ENCODE measurements at places on chromosomes 1 and 21.

DNA sequence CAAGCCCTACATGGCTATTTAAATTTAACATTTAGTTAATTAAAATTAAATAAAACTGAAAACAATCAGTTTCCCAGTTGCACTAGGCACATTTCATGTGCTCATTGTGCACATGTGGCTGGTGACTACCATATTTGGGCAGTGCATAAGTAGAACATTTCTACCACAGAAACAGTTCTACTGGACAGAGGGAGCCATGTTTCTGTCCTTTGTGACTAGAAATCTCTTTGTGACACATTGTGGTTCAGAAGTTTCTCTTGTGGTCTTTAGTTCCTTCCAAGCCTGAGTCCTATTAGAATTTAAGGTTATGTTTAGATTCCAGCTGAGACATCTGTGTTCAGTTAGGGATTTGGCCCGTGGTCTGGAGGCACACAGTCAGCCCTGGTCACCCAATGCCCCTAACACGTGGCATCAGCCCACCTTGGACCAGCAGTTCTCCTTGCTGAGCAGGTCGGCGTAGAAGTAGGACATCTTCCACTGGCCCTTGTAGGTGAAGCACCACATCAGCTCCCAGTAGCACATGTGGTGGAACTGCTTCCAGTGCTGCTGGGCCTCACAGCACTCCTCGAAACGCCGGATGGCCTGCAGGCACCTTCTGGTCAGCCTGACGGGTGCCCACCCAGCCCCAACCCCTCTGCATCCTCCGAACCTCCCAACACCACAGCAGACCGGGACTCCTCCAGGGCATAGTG, 29.1 kb downstream of the TTC39A start:
- no peak for DNase-seq

GRCh38 chr1:198113342-198113750, 43.5 kb upstream of the NEK7 start:
- no peak for DNase-seq

GRCh38 chr1:168264296-168264695, 16.4 kb upstream of the TBX19 start:
- DNase-seq, result no peak

DNA sequence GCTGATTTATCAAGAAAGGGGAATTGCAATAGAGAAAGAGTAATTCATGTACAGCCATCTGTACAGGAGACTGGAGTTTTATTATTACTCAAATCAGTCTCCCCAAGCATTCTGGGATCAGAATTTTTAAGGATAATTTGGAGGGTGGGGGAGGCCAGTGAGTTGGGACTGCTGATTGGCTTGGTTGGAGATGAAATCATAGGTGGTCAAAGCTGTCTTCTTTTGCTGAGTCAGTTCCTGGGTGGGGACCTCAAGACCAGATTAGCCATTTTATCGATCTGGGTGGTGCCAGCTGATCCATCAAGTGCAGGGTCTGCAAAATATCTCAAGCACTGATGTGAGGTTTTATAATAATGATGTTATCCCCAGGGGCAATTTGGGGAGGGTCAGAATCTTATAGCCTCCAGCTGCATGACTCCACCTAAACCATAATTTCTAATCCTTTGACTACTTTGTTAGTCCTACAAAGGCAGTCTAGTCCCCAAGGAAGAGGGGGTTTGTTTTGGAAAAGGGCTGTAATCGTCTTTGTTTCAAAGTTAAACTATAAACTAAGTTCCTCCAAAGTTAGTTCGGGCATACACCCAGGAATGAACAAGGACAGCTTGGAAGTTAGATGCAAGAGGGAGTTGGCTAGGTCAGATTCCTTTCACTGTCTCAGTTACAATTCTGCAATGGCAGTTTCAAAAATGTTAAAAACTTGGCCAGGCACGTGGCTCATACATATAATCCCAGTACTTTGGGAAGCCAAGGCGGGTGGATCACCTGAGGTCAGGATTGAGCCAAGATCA, 16.9 kb upstream of the RAB3B start:
- no peak for DNase-seq

DNA sequence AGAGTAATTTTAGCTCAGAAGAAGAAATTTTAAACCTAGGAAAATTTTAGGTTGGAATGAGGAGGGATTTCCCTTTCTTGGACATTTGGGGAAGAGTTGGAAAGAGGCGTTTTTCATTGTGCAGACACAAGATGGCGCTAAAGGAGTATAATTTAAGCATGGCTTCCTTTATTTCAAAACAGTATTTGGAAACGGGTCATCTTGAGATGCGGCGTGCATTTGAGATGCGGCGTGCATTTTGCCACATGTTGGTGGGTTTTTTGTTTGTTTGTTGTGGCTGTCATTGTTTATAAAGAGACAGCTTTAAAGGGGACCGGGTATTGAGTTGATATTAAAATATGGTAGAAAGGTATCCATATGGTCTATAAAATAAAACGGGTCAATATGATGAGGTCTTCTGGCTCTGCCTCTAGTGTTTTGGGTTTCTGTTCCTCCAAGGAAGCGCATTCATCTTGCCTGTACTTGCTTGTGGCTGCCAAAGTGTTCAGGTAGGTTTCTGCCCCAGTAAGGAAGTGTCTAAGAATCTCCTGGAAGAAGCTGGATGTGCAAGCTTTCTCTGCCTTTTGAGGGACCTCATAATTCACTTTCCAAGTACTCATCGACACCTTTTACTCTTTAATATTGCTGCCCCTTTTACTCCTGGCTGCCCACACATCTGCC, 210.3 kb downstream of the SLC35F3 start:
- peak; percentile 4 for DNase-seq

DNA sequence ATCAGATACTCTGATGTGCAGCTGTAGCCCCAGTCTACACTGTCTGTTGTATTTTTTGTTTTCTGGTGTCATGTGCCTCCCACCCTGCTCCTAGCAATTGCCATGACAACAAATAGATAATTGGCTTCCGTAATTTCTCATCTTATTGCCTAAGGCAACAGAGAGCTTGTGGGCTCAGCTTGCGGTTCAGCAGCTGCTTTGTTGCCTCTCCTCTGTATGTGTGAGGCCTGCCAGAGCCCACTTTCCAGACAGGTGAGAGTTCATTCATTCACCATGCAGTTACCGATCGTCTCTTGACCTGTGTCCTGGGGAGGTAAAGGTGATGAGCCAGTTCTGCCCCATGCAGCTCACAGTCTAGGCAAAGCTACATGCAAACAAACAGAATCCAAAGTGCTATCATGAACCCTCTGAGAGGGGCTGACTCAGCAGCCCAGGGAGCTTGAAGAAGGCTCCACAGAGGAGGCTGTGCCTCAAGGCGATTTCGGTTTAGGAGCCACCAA, 11.9 kb downstream of the LGALS8 start:
- no peak for DNase-seq

GRCh38 chr21:14773777-14774345, 227.7 kb upstream of the SAMSN1 start:
- peak; percentile 49 for DNase-seq

- no peak for DNase-seq
Measured at GRCh38 chr1:184971522-184972265, 2.6 kb downstream of the NIBAN1 start.

- no peak for DNase-seq
Measured at GRCh38 chr1:3093898-3094626, 25.1 kb downstream of the PRDM16 start.

DNA sequence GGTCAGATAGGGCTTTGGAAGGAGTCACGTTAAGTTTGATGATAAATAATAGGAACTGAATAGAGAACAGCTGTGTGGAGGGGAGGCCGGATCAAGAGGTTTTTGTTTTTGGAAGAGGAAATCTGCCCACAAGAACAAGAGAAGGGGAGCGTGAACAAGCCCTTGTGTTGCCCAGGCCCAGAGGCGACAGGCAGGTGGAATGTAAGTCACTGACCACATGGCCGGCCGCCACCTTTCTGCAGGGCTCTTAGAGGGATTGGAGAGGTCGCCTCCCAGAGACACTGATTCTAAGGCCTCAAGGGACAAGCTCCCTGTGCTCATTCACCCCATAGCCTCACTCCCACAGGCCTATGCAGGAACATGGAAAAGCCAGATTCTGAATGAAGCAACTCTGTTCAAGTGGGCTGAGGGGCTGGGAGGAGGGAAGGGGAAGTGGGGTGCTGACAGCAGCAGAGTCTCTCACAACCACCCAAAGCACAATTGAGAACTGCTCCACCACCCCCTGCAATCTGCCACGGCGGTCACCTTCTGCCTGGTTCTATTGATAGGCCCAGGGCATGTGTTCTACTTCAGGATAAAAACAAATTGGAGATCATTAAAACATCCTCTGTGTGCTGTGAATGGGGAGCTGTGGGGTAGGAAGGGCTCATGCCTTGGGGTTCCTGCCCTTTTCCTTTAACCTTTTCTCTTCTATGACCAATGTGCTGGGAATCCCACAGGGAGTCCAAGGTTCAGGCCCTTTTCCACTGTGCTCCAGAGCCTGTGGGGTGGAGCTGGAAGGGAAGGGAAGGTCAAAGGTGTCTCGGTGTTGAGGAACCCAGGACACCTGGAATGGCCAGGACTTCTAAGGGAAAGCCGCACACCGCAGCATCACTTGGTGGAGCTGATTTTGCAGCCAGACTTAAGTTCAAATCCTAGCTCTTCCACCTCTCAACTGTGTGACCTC, 63.3 kb upstream of the PARP1 start:
- no peak for DNase-seq

DNA sequence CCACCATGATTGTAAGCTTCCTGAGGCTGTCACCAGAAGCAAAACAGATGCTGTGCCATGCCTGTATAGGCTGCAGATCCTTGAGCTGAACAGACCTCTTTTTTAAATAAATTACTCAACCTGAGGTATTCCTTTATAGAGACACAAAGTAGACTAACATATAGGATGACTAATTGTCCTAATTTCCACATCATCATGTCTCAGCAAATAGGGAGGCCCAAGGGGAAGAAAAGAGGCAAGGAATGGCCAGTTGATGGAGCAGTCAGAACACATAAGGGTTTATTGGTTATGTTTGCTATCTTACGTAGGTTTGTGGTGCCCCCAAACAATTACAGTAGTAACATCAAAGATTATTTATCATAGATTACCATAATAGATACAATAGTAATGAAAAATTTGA, 126.2 kb downstream of the RASAL2 start:
- DNase-seq, result no peak

- DNase-seq, result no peak
Measured at GRCh38 chr1:145918992-145919939, 749 bp upstream of the PEX11B start.

- DNase-seq, result peak; percentile 8
Measured at GRCh38 chr1:117573386-117574023, 32.3 kb upstream of the TENT5C start.

DNA sequence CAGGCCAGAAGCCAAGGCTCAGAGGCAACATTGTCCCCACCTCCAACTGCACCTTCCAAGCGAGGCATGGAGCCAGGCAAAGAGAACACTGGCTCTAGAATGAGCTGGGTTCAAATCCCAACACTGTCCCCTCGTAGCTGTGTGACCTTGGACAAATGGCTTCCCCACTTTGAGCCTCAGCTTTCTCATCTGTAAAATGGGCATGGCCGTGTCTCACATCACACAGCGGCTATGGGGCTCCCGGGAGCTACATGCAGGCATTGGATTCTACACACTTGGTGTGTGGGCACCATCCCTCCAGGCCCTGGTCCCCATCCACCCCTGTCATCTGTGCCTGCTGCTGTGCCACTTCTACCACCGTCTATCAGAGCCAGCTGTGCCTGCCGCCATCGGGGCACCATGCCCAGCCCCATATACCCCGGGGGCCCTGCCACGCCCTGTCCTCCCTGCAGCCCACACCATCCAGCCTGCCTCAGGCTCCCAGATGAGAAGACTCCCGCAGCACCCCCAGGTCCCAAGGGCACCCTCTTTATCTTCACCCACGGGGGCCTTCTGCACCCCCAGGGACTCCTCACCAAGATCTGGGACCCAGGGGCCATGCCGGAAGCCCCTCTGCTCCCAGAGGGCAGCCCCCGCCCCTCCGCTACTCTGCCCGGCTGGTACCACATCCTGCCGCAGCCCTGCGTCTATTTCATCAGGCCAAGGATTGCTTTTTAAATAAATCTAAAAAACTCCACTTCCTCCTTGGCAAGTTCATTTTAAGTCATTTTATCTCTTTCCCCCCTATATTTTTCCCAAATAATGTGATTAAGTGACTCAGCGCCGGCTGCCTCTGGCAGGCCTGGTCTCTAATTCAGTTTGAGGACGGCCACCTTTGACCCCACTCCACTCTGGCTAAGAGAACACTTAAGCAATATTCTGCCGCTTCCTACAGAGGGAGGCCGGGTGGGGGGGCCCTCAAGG, 107.8 kb upstream of the TARDBP start:
- no peak for DNase-seq

DNA sequence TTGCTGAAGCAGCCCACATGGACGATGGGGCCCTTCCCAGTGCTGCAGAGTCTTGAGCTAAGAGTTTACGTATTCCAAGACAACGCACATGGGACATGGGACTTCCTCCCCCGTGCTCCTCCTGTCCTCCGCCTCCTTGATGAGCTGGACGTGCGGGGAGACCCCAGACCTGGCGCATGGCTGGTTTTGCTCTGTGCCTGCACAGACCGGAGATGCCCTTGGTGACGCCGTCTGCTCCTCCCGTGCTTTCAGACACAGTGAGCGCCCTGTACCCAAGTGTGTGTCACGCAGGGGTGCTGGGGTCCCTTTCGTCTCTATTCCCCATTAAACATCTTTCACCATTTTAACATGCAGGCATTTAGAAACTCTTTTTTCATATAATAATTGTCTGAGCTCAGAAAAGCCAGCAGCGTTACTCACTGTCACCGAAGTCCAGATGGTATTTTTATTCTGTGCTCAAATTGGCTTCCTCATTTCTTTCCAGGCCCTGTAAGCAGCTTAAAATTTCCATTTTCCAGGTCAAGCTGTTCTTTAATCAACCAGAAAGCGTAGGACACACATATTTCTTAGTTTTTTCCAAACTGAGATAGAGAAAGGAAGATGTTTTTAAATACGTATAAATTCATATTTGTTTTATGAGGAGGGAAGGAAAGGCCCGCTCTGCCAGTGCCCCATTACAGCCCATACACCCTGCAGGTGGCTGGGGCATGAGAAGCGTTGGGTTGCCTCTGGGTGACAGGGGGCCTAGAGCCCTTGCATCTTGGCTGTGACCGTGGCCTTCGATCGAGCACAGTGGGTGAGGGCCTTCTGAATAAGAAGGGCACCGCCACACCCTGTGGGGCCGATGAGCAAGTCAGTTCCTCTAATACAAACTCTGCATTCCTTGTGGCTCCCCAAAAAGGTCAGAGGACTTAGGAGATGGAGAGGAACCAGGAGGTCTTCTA, 17.9 kb upstream of the ZBTB21 start:
- DNase-seq, result no peak

DNA sequence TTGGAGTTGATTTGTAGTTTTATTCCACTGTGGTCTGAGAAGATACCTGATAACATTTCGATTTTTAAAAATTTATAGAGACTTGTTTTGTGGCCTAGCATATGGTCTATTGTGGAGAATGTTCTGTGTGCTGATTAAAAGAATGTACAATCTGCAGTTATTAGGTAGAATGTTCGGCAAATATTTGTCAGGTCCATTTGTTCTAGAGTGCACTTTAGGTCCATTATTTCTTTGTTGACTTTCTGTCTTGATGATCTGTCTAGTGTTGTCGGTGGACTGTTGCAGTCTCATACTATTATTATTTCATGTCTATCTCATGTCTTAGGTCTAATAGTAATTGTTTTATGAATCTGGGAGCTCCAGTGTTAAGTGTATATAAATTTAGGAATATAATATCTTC, 116.8 kb downstream of the NME7 start:
- no peak for DNase-seq
